ENCODE measurements at places on chromosomes 7 and 10.

- DNase-seq, result no peak
Measured at GRCh38 chr7:41655426-41655825, 47.5 kb downstream of the INHBA start.

GRCh38 chr7:40437498-40437897 lies 302.7 kb downstream of the SUGCT start:
- DNase-seq, result peak; percentile 88

- no peak for DNase-seq
Measured at GRCh38 chr7:129401967-129402860, 32.0 kb upstream of the STRIP2 start.

DNA sequence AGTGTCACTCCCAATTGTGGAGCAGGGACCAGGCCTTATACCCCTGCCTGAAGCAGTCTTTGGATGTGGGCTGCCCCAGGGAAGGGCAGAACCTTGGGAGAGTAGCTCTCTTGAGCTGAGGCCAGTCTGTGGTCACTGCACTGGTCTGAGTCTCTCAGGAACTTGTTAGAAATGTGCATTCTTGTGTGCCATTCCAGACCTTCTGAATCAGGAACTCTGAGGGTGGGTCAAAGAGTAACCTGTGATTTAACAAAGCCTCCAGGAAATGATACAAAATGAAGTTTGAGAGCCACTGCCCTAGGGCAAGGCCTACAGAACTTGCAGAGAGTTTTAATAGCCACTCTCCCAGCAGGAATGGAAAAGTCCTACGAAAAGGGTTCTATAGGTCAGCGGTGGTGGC lies 68.1 kb downstream of the LYZL1 start:
- DNase-seq, result peak; percentile 76

GRCh38 chr7:664997-665735 lies 61.3 kb upstream of the DNAAF5 start:
- no peak for DNase-seq

DNA sequence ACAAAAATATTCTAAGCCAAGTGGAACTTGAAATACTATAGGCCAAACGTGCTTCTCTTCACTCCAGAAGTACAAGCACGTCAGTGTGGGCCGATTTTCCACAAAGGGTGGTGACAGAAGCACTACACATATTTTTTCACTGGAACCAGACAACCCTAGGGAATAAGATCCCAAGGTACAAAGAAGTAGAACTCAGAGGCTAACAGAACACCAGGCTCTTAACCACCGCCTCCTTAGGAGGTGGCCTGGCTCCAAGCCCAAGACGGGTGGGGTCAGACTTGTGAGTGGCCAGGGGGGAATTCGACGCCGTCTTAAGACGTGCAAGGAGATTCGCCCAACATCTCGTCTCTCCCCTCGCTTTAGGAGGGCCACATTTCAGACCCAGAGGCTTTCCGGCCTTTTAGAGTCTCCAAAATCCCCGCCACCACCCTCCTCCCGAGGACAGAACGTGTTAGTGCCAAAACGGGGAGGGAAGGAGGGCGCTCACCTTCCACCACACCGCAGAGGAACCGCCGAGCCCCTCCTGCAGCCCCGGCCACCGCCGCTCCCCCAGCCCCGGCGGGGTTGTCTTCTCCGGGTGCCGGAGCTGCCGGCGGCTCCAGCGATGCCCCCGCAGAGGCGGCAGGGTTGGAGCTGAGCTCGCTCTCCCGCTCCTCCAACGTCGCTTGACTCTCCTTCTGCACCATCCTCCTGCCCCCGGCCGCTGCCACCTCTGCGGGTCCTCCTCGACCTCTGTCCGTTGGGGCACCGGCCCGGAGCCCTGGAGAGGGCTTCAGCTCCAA lies 716 bp downstream of the OGA start:
- DNase-seq, result peak; percentile 88

DNA sequence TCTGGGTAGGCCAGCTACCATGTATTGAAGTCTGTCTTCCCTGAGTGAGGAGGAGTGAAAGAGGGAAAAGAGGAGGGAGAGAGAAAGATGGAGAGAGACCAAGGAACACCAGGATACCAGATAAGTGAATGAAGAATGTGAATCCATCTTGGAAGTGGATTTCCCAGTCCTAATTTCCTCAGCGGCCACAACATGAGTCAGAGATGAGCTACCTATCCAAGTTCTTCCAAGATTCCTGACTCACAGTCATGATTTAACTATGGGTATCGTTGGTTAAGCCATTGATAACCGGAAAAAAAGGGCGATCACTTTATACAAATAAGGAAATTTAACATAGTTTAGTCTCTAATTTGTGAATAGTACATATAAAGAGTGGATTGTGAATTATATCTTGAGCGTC lies 561.8 kb downstream of the ATRNL1 start:
- no peak for DNase-seq

DNA sequence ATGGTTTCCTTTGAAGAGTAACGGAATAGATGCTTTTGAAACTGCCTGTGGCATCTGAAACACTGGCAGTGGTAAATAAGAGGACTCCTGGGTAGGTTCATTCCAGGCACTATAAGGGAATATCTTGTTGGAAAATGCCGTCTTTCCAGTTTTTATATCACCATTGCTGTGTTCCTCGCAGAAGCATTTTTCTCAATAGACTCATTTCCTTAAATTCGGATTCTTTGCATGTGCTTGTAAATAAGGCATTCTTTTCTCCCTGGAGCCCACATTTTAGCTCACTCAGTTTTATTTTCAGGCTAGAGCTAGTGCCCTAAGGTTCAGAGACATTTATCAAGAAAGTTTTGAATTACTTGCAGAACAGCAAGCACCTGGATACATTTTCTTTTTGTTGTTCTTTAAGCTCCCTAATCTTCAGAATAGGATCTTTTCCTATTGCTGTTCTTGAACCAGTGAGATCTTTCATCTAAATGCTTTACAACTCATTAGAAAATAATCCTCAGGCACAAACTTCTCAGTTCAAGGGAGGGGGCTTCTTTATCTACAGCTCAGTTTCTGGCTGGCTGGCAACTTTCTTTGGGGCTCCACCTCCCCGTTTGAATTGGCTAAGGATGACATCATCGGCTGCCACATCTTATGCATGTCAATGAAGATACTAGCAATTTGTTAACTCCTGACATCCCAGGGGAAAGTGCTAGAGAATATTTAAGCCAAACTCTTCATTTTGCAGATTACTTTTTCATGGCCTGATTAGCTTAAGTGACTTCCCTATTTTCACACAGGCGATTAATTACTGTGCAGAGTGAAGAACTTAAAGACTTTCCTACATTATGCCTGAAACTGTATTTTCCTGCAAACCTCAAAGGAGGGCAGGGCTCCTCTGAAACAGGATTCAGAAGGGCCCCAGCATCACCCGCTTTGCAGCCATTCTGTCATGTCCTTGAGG lies 133.7 kb upstream of the RSU1 start:
- DNase-seq, result peak; percentile 44

GRCh38 chr7:151376218-151376902 lies 33.5 kb downstream of the WDR86 start:
- no peak for DNase-seq

DNA sequence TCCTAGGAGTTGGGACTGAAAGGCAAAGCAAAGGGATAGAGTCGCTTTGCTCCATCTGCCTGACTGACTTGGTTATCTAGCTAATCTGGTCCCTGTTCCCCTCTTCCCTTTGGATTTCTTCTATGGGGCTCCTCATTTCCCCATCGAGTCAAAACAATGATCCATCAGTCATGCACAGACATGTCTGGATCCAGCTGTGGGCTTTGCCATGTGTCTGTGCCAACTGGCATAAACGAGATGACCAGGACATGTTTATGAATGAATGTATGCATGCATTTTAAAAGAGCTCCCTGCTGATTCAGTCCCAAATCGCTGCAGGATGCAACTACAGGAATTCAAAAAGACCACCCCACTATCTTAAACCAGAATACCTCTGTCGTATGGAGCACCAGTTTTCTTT lies 122.0 kb downstream of the ARL4A start:
- DNase-seq, result no peak

GRCh38 chr7:9945857-9946256 lies 1027.8 kb upstream of the PHF14 start:
- no peak for DNase-seq

DNA sequence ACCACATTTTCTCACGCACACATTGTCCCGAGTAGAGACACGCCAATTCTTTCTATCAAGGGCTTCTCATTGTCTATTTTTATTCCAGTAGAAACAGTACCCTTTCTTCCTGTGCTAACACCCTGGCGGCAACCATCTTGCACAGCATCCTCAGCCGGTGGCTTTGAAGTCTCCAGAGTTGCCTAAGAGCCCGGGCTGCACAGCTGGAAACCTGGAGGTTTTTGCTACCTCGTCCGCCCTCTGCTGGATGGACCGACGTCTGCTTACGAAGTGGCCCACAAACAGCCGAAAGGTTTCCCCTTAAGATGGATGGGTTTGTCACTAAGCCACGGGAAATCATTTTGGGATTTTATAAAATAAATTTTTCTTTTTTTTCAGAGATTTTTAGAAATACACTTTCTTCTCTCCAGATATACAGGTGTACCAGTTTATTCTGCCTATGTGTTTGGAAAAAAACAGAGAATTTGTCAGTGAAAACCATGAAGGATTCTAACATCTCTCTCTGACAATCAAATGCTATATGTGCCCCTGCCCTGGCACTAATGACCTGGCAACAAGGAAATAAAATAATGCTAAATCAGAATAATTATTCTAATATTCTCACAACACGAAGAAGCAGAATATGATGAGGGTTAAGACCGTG lies 81.8 kb upstream of the FAM204A start:
- DNase-seq, result peak; percentile 86

DNA sequence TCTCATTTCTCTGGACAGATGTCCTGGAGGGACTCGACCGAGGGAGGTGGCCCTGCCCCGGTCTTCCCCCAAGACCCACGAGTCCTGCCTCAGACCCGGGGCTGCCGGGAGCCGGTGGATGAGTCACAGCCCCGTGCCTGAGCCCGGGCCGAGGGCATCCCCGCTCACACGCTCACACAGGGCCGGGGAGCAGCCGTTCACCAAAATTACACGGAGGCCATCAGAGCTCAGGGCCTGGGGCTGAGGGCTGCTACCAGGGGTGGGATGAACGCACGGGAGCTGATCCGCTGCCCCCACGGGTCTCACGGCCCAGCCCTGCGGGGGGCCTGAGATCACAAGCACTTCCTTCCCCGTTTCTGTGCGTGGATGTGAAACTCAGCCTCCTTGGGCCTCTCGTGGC lies 17.5 kb downstream of the FAM20C start:
- no peak for DNase-seq

DNA sequence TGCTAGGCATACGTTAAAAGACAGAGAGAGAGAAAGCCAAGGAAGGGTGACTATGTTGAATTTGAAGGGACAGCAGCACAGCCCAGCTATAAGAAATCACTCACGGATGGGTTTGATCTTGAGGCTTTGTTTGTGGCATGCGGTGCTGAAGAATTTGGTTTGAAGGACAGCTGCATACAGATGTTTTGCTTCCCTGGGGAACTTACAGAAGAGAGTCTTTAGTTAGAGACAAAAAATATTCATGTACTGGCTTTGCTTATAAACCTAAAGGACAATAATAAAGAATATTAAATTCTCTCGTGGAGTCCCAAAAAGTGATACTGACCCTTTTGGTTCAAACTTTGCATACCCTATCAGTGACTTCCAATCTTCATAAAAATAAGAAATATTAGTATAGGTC lies 491.4 kb downstream of the NEBL start:
- no peak for DNase-seq

- DNase-seq, result peak; percentile 18
Measured at GRCh38 chr7:5780801-5781496, 514 bp downstream of the RNF216 start.

DNA sequence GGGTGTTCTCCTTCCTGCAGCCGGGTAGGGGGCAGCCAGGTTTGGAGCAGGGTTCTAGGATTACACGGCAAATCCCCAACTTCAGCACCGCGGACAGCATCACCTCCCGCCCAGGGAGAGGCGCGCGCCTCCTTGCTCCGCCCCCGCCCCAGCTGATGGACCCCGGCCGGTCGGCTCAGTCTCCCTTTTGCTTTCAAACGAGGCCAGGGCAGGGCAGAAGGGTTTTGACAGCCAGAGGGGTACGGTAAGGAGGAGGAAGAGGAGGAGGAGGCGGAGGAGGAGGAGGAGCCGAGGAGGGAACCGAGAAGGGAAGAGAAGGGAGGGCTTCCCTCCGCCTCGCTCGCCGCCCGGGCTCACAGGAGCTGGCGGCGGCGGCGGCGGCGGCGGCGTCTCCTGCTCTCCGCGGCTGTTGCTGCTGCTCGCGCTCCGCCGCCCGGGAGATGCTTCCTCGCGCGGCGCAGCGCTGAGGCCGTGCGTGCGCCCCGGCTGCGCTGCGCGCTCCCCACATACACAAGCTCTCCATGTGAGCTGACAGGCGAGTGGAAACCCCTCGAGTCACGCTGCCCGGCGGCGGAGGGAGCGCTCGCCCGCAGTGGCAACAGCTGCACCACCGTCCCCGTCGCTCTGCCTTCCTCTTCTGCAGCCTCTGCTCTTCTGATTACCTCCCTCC lies 615 bp upstream of the CNTNAP2 start:
- DNase-seq, result peak; percentile 41

DNA sequence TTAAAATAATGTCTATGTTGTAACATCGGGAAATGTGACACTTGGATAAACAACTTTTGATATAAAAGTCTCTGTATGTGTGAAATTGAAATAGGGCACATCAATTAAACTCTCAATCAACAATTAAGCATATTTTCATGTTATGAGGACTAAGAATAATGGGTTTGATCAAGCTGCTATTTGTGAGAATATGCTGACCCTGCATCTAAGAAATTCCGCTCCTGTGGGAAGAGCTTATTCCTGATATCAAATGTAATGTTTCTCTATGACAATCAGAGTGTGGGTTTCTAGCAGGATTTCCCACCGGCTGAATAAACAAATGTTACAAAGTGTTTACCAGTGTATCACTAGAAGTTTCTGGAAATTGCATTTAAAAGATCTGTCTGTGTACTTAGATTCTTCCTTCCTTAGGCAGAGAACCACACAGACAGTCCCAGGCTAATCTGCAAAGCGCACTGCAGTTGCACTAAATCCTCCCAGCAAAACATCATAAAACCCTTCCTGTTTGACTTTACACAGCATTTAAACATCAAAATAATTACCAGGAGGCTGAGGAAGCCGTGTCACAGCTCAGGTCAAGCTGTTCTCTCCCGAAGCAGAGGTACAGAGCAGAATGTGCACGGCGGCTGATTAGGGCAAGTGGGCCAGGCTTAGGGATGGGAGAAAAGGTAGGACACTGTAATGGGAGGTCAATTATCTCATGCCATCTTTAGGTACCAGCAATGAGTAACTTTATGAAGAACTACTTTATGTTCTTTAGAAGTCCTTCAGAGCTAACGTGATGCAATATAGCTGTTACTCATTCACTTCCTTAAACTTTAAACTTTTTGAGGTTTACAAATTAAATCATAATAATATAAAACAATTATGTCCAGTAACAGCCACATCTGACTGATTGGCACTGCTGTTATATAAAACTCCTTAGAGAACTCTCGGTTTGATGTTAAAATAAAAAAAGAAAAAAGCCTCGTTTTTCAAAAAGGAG lies 109.1 kb upstream of the CTTNBP2 start:
- no peak for DNase-seq

DNA sequence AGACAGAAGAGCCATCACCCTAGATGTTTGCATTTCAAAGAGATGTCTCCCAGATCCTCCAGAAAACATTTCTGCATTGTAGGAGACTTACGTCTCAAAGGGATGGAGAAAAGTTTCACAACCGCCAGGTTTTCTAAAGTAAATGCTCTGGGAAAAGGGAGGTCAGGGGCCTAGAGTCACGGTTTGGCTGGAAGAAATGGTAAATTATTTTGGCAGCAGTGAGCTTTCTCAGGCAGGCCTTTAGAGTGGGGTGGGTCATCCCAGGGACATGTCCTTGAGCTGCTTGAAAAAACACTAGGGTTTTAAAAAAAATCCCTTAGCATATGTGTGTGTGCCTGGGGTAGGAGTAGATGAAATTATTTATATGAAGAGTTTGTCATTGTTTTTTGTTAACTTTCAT lies 728.8 kb downstream of the TYW1 start:
- no peak for DNase-seq
